ENCODE measurements at places on chromosomes 11 and 22.

- no peak for DNase-seq
Measured at GRCh38 chr22:35894937-35895708, 133.5 kb downstream of the RBFOX2 start.

GRCh38 chr11:46952553-46952952, 16.0 kb downstream of the CSTPP1 start:
- no peak for DNase-seq

GRCh38 chr11:20367313-20367948, 3.9 kb downstream of the HTATIP2 start:
- DNase-seq = no peak

- DNase-seq = no peak
Measured at GRCh38 chr22:49934160-49934890, 15.9 kb downstream of the CRELD2 start.

GRCh38 chr11:69641681-69642548, 959 bp downstream of the CCND1 start:
- peak; percentile 39 for DNase-seq

DNA sequence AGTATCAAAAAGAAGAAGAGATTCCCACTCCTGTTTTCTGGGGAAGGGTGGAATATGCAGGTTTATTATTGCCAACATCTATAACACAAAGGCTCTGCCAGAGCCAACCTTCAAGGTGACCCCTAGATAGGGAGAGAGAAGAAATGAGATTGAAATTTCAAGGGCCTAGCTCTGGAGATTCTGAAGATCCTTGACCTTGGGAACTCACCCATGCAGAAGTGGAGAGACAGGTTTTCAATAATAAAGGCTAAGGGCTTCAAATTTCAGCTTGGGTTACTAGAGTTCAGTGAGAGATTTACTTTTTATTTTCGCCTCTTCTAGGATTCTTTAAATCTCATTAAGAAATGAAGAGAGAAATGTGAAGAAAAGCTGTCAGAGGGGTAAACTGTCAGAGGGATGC, 98.4 kb downstream of the CD44 start:
- no peak for DNase-seq

- DNase-seq = no peak
Measured at GRCh38 chr22:25332386-25332785, 112.9 kb downstream of the CRYBB2 start.

GRCh38 chr11:67630228-67630942, 648 bp upstream of the NUDT8 start:
- DNase-seq = peak; percentile 98

DNA sequence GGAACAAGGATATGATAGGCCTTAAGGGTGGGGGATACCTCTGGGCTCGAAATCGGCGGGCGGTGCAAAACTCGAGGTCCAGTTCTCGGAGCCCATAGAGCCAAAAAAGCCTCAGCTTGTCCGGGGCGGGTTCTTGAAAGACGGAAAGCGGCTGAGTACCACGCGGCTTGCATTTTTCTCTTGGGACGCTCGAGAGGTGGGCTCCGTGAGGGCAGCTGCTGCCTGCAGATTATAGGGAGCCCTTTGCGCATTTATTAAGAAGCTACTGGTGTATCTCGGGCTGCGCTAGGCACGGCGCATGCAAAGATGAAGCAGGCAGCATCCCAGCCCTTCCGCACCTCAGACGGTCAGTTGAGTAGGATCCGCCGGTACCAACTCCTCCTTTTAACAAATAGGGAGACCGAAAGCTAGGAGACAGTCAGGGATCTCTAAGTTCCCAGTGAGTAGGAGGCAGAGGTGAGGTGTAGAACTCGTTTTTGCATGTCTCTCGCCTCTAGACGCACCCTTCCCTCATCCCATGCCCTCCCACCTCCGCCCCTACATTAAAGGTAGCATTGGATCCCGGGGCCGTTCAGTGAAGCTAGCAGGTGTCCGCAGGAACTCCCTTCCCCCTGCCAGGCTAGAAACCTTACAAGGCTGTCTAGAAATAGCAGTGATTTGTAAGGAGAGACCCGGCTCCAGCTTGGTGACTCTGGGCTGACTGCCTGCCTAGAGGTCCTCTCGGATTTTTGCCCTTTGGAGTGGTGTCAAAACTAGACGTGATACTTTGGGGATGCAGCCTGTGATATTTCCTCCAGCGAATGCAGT, 768 bp downstream of the LDHA start:
- DNase-seq = peak; percentile 46

DNA sequence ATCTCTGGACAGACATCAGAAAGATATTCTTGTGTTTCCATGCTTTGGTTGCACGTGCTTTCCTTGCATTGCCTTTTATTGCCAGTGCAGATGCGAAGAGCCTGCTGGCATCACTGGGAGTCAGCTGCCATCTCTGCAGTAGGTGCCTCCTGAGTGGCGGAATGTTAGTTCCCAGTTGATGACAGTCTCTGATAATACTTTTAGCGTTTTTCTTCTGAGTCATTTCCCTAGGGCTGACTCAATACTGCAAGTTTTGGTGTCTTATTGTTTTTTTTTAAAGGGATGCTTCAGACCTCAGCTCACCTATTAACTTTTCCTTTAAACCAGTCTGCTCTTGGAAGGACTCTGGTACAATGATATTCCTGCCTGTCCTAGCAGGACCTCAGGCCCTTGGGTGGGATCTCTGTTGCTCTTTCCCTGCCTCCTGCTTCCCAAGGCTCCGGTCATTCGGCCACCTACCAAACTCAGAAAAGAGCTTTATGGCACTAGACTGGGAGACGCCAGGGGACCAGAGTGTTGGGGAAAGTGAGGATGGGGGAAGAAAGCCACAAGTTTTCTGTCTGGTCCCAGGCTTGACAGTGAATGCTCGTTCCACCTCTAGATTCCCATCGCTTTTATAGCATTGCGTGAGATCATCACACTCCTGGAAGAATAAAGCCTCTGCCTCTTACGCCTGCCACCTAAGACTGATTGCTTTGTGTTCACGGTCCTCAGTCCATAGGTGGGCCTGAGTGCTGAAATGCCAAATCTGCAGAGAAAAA, 308.7 kb downstream of the DDX10 start:
- DNase-seq = no peak

DNA sequence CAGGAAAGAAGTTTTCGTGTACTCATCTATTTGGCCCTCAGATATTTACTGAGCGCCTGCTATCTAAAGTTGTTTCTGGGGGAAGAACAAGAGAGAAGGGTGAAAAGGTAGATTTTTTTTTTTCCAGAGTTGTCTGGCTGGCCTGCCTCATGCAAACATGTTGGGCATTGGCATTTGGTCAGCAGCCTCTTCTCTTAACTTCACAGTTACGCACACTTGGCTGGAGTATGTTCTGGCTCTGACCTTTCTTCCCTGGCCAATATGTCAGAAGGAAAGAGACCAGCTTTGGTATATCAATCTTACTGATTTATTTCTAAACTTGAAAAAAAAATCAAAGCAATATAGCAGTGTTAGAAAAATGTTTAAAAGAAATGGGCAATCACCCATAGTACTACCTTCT, 54.2 kb upstream of the GRAMD1B start:
- no peak for DNase-seq

GRCh38 chr11:78000193-78000592, 5.7 kb upstream of the INTS4 start:
- DNase-seq = no peak

DNA sequence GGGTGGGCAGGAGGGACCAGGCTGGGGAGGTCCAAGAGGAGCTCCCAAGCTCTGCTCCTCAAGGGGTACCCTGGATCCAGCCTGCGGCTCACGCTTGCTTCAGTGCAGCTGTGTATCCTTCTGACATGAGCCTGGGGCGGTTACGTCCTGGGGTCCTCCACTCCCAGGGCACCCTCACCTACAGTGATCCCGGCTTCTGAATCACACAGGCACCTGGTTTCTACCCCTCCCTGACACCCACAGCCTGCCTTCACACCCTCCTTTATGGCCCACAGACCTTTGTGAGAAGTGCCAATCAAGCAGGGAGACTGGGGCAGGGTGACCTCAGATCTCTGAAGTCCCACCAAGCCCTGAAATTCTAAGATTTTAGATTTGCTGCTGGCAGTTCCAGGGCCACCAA, 1.5 kb downstream of the MPST start:
- DNase-seq = no peak

DNA sequence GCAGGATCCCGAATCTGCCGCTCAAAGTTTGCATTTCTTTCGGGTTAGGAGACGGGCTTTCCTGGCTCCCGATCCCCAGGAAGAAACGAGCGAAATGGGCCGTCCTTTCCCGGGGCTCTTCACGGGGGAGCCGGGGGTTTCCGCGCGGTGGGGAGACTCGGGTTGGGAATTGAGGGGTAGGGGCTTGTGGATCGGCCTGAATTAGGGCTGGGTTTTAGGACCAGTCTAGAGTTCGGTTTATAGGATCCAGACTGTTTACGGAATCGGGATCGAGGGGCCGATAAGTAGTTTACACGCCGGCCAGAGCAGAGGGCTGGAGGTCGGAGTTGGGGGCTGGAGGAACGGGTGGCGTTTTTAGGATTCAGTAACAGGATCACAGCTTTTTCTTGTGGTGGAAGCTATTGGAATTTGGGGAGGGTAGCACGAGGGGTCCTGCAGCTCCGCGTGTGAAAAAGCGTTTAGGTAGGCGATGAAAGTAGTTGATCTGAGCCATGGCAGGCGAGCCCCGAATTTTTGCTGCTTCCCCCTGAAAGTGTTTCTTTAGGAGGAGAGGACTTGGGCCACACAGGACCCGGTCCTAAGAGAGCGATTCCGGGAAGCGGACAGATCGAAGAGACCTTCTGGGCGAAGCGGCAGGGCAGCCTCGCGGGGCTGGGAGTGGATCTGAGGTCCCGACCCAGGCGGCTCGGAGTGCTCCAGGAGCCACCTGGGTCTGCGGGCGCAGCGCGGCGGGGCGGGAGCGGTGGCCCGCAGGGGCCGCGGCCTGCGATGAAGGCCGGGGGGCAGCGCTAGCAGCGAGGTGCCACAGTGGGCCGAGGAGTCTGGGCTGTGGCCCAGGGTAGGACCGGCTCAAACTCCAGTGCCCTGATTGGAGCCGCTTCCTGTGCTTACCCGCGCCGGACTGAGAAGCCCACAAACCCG, 1.6 kb downstream of the PKNOX2 start:
- DNase-seq = peak; percentile 37

DNA sequence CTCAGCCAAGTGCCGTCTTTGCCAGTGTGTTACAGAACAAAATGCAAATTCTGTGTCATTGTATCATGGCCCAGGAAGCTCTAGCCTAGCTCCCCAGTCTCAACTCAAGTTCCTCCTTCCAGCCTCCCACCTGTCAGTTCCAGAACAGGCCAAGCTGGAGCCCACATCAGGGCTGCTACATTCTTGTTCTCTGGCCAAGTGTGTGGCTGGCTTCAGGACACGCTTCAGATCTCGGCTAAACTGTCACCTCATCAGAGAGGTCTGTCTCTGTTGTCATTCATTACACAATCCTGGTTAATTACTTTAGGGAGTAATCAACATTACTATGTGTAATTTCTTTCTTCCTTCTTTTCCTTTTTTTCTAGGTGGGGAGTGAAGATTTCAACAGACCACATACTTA, 347.0 kb upstream of the SYN3 start:
- no peak for DNase-seq

DNA sequence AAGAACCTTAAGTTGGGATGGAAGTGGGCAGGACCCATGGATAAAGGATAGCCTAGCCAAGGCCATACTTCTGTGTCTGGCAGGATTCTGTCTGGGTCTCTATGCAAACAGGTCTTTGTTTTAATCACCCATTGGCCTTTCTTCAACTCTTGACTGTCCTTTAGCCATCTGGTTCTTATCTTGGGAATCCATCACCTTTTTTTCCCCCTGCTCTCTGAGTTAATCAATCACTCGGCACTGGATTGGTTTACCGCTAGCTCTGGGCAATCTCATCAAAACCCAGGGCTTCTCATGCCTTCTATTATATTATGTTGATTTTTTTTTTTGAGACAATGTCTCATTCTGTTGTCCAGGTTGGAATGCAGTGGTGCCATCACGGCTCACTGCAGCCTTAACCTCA, 1.8 kb upstream of the RNF169 start:
- DNase-seq = no peak

- DNase-seq = no peak
Measured at GRCh38 chr11:2399488-2400068, 972 bp upstream of the TSSC4 start.

- no peak for DNase-seq
Measured at GRCh38 chr11:24575392-24575791, 78.5 kb downstream of the LUZP2 start.

GRCh38 chr22:40250608-40251007, 72.9 kb downstream of the TNRC6B start:
- DNase-seq = no peak

GRCh38 chr22:39437791-39438704, 18.8 kb upstream of the MGAT3 start:
- DNase-seq = no peak

DNA sequence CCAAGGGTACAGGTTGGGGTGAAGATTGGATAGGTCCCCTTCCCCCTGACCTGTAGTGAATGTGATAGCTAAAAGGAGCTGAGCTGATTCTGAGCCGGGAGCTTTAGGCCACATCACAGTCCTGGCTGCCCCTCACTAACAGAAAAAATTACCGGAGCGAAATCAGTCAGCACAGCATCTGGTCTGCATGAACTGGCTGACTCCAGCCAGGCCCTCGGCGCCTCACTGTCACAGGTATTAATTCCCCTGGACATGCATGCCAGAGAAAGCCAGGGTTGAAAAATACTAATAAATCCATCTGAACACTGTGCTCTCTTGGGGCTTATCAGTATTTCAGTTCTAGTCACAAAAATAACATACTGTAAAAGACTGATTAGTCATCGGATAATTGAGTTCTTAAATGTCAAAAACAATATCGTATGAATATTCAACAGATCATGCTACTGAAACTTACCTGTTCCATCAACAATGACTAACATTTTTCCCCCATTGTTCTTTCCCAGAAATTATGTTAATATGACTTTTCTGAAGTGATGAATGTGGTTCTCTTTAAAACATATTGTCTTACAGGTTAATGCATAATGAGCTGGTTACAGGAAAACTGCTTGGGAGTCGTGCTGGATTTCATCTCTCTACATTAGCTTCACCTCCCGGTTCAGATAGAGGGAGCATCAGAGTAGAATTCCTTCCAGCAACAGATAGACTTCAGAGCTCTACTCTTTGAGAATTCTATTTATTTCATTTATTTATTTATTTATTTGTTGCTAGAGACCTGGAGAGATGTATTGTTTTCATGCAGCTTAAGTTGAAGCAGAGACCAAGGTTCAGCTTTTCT, 387.7 kb downstream of the NXPE2 start:
- no peak for DNase-seq

DNA sequence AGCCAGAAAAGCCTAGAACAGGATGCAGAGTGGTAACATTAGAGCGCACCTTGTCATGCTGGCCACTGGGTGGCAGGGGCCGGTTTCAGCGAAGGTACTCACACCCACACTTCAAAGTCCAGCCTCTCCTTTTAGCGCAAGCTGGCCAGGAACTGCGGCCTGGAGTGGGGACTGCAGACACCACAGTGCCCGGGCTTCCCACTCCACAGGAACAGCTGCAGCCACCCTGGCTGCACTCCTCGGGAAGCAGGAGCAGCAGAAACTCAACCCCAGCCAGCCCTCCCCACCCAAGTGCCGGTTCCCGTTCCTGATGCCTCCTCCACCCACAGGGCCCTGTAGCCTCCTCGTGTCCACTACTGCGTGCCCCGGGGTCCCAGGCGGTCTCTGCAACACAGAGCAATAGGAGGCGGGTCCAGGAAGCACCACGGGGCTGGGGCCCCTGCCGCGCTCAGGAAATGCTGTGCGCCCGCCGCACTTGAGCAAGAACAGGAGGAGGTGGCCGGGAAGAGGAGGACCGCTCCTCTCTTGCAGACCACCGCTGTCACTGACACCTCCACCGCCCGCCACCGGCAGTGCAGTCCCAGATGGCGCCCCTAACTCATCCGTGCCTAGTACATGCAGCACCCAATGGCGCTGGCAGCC, 2.2 kb downstream of the RFPL2 start:
- DNase-seq = peak; percentile 46

- no peak for DNase-seq
Measured at GRCh38 chr11:118742304-118742703, 48.7 kb downstream of the DDX6 start.

Data from activated naive CD8-positive, alpha-beta T cell treated with anti-CD3 and anti-CD28 coated beads, Interleukin-2, amount 10 ng/mL, durations not matched to agents 7 days and 5 days (primary cell).